ENCODE measurements at places on chromosomes 6 and 20.

GRCh38 chr6:76533661-76534060 is 461.2 kb upstream of the IMPG1 start:
- no peak for DNase-seq

DNA sequence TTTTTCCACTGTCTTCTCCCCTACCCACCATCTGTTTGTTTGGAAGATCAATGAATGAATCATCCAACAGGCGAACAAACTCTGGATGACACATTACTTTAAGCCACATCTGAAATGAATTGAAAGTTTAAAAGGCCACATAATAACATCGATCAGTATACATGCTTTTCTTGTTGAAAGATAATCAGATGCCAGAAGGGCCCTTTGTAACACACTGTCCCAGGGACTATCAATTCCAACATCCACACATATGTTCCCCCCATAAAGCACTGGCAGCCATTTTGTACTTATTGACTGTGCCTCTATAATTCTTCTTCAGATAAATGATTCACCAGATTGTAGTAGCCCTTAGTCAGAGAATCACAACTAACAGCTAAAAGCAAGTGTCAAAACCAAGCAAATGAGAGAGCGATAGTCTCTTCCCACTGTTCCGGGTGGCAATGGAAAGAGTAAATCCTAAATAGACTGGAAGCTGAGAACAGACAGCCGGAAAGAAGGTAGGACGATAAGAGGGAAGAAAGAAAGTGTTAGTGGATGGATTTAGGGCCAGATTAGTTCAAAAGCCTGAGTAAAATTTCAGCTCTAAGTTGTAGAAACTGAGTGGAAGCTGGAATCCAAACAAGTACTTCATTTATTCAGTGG is 184.9 kb upstream of the TENT5A start:
- no peak for DNase-seq

- DNase-seq: no peak
These were observed 14.6 kb upstream of the IFT52 start for GRCh38 chr20:43576108-43576507.

DNA sequence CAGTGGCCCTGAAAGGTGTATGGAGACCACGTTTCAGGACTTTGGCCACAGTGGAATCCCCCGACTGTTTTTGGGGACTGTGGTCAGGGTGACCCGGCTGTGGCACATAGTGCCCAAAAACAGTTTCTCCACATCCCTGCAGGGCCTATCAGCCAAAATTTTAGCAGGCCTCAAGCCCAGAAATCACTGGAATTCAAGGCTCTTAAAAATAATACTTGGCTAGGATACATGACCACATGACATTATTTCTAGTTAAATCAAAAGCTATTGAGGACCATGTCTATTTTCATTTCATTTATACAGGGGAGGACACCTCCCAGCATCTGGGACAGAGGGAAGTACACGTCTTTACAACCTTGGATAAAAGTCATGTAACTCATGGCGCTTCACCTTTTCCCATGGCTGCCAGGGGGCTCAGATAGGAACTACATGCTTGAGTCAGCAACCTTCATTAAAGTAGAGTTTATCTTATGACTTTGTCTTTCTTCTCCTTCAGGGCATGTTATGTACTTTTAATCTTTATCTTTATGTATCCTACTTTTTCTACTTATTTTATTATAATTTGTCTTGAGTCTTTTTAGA is 70.8 kb upstream of the CD93 start:
- DNase-seq: no peak

- no peak for DNase-seq
These were observed 40.0 kb downstream of the IRF4 start for GRCh38 chr6:431504-431903.

- no peak for DNase-seq
These were observed 75.8 kb downstream of the CDH22 start for GRCh38 chr20:46232539-46232938.

DNA sequence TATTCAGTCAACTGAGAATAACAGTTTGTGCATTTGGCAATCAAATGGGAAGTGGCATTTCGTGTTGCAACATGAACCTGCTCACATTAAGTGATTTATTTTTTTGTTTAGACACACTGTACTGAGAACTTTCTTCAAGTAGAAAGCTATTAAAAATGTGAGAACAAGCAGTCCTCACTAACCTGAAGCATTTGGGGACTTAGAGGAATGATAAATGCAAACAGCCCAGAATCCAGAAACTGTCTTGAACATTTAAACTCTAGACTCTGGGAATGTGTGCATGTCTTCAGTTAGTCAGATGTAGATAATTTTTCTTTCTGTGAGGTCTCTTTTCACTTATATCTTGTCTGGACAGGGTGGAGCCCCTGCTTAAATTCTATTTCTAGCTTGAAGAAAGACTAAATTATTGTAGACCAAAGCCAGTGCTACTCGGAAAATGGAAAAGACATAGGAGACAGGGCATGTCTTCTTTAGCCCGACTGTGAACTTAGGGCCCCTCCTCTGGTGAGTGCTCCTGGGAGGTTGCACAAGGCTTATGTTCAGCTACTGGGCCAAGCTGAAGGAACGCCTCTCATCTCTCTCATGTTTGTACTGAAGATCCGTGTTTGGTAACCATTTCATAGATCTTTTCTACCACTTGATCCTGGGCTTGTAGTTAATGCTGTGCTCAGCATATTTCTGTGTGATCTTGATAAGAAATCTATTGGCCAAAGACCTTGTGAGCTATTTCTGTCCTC is 70.1 kb downstream of the SLX4IP start:
- DNase-seq: no peak

DNA sequence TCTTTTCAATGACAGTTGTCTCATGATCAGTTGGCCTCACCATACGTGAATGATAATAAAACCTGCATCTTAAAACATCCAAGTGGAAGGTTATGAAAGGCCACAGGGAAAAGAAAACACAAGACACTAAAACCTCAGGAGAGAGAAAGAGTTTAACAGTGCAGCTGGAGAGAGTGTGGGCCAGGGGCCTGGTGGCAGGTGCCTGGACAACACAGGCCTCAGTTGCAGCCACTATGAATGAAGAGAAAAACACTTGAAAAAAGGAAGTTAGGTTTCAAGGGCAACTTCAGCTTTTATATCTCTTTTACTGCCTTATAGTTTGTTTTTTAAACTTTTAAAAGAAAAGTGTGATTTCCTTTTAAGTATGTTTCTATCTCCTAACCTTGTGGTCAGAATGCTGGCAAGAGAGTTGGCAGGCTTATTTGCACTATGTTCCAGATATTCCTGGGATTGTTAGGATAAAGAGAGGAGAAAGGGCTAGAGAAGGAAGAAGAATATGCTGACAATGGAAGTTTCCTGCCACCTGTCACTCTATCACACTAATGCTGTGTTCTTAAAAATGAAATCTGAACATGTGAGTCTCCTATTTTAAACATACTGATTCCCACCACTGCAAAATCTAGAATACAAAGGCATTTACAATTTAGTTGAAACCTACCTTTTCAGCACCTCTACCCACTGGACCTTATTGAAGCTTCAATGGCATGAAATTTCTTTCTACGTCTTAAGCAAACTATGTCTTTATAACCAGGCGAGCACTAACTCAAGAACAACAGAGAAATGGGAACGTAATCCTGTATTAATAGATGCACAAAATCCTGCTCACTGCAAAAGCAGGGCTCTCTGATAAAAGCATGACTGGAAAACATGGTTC is 222.4 kb downstream of the CD83 start:
- DNase-seq: no peak

- DNase-seq: no peak
These were observed 179.2 kb upstream of the PROKR2 start for GRCh38 chr20:5495939-5496338.

DNA sequence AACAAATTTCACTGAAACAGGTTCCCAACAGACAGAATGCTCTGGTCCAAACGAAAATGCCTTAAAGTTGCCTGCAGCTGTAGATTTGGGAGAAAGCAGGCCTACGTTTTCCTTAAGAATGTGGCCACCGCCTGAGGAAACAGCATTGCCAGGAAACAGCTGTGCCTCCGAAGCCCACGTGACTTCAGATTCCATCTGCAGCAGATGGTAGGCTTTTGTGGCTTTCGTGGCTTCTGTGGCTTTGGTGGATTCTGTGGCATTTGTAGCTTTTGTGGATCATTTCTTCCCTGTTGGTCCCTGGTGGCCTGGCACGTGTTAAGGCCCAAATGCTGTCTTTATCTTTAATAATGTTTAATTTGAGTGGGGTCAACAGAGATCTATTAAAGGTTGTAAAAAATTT is 222.9 kb downstream of the TTLL2 start:
- no peak for DNase-seq

- DNase-seq: no peak
These were observed 1.9 kb downstream of the BPIFB1 start for GRCh38 chr20:33284937-33285336.

GRCh38 chr6:23620911-23621401 is 505.1 kb upstream of the NRSN1 start:
- DNase-seq: no peak
